ENCODE measurements at places on chromosomes 7 and 10.

DNA sequence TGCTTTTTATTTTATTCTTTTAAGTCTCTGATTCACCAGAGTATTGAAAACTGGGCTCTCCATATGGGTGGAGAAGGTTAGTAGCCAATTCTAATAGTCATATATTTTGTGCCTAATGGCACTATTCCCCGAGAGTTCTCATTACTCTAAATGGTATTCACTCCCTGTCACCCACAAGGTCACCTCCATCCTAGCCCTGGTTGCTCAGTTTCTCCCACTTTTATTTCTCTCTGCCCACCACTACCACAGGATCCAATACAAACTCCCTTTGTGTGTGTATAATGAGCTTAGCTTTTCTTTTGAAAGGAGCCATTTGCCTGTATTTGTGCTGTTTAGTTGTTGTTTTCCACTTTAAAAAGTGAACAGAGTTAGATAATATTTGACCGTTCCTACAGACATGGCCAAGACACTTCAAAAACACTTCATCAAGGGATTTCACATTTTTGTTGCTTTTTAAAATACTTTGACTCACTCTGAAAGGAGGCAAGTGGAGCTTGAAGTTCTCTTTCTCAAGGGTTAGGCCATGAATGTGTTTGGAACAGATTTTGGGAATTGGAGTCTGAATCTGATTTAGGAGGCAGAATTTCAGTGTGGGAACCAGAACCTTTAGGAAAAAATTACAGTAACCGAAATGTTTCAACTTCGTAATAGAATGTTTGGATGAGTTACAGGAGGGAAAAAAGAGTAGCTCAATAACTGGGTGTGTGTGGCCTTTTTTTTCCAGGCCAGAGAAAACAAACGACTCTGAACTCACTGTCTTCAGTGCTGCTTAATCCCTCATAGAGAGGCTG, 321.3 kb downstream of the BICC1 start:
- no peak for DNase-seq

GRCh38 chr10:99290306-99290705, 38.9 kb upstream of the CNNM1 start:
- DNase-seq = no peak

GRCh38 chr7:103325744-103326143, 18.8 kb downstream of the DNAJC2 start:
- DNase-seq = no peak

- no peak for DNase-seq
These were observed 37.0 kb upstream of the GLI3 start for GRCh38 chr7:42274053-42274452.

DNA sequence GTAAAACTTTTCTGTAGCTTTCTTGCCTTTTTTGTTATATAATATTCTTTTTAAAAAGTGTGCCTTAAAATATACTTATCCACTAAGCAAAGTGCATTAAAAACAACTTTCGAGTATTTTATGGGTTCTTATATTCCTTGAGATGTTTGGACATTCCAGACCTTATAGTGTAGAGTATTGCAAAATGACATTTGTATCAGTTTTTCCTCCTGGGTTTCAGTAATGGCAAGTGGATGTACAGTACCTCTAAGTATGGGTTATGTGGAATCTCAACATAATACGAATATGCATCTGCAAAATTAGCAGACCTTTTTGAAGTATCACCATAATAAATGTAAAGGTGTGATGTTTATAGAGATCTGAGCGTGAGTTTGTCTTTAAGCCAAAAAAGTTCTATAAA, 2.7 kb downstream of the CDK13 start:
- DNase-seq = no peak

DNA sequence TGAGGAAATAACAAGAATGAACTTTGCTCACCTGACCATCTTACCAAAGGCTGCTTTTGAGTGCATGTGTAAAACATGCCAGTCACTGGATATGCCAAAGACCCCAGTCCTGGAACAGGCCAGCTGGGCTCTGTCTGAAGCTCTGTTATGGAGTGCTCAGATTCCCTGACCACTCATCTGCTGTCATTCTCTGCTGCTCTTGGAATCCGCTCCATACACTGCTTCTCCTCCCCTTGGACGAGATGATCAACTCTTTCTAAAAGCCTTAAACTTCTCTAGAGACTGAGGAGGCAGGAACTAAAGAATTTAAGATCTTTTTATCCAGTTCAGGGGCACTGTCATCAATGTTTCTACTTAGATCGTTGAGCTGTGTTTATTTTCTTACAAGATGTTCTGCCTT, 100.2 kb downstream of the SPAG6 start:
- DNase-seq = no peak

DNA sequence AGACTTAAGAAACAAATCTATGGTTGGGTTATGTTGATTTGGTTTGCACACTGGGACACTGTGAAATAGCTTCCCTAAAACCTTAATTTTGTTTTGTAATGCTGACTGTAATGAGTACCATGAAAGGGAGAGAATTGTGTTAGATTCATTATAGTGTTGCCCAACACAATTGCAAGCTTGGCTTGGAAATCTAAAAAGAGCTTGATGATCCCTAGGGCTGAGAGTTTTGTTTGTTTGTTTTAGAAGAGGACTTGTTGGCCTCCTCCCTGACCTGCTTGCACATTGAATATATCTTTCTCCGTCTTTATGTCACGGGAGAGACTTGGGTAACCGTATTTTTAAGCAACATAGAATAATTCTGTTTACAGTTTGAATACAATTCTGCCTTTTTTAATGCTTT, 410.1 kb downstream of the ARL4A start:
- DNase-seq = no peak

DNA sequence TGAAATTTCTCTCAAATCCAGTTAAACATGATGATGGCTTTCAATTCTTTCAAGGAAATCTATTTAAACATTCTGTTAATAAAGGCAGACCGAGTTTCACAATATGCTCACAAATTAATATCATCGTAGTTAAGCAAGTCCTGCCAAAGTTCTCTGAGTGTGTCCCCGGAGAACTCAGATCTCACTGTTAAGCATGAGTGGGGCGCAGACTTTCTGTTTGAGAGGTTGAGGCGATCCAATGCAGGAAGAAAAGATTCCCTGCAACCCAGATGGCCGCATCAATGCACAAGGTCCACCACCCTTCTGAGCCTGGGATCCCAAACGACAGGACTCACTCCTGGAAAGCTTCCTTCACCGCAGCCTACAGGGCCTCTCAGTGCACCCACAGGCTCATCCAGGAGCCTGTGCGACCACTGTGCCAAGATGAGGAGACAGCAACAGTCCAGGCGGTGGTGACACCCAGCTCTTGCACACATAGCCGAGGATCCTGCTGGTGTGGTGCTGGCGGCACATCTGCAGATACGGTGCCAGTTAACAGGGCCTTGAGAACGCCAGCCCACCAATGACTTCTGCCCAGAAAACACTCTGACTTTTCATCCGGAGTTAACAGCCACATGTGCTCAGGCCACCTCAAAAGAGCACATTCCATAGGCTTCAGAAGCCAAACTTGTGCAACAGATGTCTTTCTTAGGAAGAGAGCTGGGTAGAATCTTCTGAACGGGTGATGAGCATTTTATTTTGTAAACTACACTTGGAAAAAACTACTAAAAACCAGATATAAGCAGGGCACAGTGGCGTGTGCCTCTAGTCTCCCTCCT, 102.1 kb downstream of the ZRANB1 start:
- DNase-seq = no peak

DNA sequence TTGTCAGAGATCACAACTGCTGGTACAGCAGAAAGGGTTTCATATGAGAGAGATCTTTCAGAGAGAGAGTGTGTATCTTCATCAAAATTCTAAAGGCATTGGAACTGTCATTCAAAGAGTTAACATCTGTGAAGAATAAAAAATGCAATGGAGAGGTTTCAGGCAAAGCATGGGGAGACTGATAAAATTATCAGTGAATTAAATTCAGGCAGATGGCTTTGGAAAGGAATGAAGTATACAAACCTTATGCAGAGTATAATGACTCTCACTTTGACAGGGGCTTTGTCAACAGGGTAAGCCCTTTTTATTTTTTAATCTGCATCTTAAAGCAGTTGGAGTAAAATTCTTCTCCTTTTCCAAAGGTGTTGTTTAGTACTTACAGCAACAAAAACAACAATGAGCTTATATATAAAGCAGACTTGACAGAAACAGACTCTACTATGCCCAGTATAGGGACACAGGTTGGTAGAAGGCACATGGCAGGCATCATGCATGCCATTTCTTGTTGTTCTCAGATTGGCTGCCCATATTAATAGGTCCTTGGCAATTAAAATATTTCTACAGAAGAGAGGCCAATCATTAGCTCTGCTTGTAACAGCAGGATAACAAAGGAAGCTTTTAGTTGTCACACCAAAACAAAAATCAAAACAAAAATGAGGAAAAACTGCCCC, 54.9 kb upstream of the NXPH1 start:
- DNase-seq = no peak

Data from NCI-H1417 treated with DMSO at 0.1 percent for 48 hours (cell line).